ENCODE measurements at places on chromosomes 3 and 15. TPM values are rescaled to one million over a fixed set of nuclear protein-coding genes. Genes with fewer than 3 reads are reported as not detected.

DNA sequence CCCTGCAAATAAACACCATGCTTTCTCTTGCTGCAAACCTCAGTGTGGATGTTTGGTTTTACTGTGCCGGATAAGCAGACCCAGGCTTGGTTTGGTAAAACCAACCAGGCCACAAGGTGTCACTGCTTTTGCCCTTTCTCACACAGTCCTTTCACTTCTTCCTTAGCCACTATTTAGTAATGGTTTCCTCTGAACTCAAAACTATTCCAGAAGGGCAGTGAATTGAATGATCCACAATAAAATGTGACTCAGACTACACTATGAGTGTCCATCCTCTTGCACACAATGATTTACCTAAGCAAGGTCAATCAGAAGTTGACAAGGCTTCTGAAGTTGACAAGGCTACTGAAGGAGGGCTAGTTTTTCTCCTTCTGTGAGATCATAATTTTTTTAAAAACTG is 552.4 kb upstream of the CCDC54 start:
- no peak for DNase-seq

DNA sequence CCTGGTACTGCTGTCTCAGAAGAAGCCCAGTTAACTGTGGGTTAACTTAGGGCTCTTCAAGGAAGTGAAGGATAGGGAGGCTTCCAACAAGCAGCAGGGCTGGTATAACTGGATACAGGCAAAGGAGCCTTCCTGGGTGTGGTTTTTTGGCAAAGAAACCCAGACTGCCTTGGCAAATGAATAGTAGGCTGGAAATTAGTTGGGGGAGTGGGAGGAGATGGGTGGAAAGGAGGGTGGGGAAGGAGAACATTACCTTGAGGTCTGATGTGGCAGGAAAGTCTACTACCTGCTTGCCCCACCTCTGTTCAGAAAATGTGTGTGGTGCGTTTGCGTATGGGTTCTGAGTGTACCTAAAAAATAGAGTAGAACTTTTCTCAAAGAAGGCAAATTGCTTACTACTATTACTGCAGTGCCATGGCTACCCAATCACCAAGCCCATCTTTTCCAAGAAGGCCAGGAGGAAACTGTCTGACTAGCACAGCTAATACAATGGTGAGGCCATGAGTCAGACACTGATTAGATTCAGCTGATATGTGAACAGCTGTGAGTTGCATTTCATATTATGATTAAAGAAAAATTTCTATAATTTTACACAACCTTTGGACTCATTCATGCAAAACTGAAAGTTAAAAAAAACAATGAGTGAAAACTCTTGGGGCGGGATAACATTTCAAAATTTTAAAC is 55.2 kb downstream of the SPTSSB start:
- DNase-seq: peak; percentile 60

DNA sequence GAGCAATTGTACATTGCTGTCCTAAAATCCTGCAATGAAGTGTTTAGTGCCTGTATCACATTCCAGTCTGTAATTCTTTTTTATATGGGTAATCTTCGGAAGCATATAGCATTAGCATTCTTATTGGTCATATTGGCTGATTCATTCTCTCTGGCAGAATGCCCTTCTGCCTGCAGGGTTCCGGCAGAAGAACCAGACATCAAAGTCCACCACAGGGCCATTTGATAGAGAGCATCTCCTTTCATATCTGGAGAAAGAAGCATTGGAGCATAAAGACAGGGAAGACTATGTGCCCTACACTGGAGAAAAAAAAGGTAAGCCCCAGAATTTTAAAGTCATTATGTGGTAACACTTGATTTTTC is 39.6 kb downstream of the TMOD3 start:
- DNase-seq: no peak

DNA sequence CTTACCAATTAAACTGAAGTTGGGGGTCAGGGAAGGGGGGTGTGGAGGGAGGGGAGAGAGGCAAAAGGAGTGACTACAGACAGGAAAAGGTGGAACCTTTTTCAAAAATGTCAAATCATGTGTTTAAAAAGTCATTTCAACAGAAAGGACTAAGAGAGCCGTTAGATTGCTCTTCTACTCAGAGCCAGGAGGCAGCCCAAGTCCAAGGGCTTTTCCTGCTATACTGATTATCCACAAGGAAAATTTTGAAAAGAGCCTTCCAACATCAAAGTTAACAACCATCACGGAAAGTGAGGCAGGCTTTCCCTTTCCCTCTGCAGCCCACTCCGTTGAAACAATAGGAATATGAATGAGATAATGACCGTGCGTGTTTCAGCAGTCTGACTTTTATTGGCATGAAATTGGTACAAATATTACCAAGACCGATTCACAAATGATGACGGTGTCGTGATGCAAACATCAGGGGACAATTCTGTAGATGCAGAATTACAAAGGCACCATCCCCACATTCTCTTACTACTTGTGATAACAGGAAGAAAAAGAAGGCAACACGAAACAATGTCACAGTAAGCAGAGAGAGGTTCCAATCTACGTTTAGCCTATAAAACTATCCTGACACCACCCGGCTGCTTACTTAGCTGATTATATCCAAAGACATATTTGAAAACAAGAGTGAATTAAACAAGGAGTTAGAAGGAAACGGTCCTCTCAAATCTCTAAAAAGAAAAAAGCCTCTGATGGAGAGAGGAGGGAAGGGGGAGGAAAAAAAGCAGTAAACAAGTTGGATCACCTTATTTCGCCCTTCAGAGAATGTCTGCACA is 453.7 kb downstream of the FOXP1 start:
- DNase-seq: peak; percentile 77

DNA sequence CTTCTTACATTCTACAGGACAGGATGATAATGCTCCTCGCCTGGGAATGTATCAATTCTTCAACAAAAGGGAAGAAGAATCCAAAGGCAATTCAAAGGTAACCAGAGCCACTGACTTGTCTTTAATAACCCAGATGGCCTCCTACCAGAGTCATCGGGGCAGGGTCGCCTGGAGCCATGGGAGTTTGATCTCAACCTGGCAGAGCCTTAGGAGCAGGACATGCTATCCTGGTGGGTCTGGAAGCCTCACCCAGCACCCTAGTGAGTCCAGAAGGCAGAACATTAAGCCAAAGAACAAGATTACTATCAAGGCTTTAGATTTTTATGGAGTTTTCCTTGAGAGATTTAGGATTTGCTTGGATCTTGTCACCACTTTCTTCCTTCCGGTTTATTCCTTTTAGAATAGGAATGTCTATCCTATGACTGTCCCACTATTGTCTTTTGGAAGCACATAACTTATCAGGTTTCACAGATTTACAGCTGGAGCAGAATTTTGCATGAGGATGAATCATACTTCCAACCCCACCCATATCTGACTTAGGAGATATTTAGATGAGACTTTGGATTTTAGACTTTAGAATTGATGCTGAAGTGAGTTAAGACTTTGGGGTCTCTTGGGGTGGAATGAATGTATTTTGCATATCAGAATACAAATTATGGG is 330.3 kb upstream of the GOLIM4 start:
- DNase-seq: no peak

- peak; percentile 43 for DNase-seq
Observed at GRCh38 chr3:43178891-43179366, 73.0 kb upstream of the POMGNT2 start.

GRCh38 chr3:48617559-48617958 is 4.0 kb downstream of the TMEM89 start:
- DNase-seq: no peak

DNA sequence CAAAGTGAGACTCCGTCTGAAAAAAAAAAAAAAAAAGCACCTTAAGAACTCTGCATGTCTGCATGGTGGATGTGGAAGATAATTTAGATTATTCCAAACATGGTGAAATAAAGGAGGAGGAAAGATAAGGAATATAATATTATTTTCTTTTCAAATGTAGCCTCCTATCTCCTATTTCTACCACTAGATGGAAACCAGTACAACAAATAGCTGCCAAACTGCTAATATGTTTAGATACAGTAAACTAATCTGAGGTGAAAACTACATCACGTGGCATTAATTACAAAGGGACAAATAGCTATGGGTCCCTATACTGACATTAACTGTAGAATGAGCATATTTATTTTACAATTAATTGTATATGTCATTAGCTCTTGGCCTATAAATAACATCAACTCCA is 197.8 kb downstream of the TBC1D5 start:
- no peak for DNase-seq

DNA sequence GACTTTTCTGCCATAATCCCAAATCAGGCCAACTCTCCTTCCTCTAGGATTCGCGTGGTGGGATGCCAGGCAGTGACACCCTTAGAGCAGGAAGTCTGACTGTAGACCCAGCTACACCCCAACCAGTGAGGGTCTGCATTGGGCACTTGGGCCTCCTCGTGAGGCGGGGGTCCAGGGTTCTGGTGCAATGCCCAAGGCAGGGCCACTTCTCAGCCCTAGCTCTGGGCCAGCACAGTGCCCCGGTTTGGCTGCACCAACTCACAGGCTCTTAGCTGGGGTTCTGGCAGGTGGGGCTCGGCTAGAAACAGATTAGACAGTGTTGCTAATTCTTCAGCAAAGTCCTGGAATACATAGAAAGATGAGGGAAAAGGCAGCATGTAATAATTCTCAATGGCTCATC is 12.7 kb downstream of the CDAN1 start:
- DNase-seq: no peak

DNA sequence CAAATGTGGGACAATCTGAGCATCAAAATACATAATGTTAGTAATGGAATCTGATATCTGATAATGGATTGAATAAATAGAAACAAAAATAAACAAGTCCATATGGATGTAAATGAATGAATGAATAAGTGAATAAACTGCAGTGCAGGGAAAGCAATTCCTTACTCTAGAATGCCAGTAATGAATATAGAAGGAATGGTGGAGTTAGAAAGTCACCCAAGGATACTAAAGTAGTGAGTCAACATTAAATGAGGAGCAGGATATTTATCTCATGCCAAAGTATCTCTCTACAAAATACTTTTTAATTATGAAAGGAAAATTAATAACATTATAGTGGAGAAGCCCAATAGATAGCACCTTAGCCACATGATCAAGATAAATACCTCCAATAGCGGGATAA is 300.3 kb downstream of the FEZF2 start:
- DNase-seq: no peak

DNA sequence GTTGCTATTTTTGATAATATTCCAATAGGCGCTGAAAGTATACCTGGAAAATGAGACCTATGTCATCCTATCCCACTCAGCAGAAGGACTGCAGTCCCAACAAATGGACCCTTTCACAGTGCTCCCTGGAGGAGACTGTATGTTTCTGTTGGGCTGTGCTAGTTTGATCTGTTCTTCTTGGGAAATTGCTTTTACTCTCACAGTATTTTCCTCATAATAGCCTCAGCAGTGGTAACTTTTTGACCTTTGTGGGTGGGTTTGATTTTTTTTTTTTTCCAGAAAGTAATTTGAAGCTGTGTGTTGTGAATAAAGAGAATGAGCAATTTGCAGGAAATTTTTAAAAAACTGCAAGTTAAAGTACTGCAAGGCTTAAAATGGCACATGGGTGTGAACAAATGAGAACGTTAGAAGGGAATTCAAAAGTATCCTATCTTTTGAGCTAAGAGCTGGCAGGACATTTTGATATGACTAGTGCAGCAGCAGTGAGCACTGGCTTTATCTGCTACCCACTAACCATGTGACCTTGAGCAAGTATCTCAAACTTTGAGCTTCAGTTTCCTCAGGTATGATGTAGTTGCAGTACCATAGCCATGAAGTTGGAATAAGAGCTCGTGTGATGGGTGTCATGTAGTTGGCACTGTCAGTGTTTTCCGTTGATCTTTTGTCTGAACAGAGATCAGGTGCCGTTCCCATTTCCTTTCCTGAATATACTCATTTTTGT is 118.4 kb downstream of the ATG7 start:
- no peak for DNase-seq

- DNase-seq: no peak
Observed at GRCh38 chr3:147409143-147410115, at the start of gene ZIC1. Gene ZIC1, plus strand, starts transcription at chr3:147409365. Its CDS starts 748 bp downstream, at chr3:147410113.

The CHL1 gene
- 0.62 TPM for polyA plus RNA-seq

The MB21D2 gene
- polyA plus RNA-seq: 2.3 TPM

The GOLGA8S gene
- polyA plus RNA-seq: 0.08 TPM

The GXYLT2 gene
- 1.2 TPM for polyA plus RNA-seq

The IFRD2 gene
- polyA plus RNA-seq: 108 TPM

Measured in stomach (tissue), 19 donors.